Fibroblast of villous mesenchyme (primary cell): ENCODE measurements at places on chromosomes 2 and 18.

DNA sequence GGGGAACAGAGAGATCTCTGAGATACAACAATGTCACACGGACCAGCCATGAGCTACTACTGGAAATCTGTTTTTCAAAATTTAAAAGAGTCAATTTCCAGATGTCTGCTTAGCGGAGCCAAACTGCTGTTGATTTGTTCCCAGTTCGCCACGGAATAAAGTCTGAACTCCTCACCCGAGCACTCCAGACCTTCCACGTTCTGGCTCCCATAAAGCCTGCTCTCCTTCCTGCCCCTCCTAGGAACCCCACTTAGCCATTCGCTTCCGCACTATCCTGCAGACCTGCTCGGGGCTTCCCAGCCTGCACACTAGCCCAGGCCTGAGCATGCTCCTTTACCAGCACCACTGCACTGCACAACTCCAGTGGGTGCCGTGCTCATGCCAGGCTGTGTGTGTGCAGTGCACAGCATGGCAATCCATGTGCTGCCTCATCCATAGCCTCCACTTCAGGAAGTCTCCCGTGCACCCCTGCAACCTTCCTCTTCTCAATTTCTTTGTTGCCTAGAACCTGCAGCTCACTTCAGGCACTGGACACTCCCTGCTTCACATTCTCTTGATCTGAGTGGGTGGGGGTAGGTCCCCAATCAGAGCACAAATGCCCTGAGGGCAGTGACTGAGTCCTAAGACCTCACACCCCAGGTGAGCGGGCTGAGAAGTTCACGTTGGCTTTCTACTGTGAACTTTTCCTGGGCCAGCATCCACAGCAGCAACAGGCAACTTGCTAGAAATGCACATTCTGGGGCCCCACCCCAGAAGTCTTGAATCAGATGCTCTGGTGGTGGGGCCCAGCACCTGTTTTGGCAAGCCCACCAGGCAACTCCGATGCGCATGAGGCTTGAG lies 53.7 kb downstream of the ZBTB7C start:
- no peak for DNase-seq

GRCh38 chr2:58268685-58269084 lies 27.6 kb upstream of the FANCL start:
- DNase-seq: no peak

DNA sequence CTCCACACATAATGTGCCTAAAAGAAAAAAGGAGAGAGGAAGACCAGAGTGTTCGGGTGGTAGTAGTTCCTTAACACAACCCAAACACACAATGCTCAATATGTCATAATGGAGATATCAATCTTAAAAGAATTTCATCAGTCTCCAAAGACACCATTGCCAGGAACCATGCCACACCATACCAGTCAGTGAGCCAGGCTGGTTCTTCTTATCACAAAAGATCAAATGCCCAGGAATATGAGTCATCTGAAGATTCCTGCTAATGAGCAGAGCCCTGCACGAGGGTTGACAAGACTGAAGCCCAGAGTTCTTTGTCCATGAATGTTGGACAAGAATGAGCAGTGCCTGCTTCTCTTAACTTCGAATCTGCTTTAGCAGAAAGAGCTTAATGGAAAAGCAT lies 262.3 kb downstream of the ZNF516 start:
- DNase-seq: no peak

- DNase-seq: no peak
Measured at GRCh38 chr2:7835693-7836680, 845.9 kb upstream of the ID2 start.

GRCh38 chr2:30219886-30220875 lies 11.2 kb upstream of the LBH start:
- no peak for DNase-seq

DNA sequence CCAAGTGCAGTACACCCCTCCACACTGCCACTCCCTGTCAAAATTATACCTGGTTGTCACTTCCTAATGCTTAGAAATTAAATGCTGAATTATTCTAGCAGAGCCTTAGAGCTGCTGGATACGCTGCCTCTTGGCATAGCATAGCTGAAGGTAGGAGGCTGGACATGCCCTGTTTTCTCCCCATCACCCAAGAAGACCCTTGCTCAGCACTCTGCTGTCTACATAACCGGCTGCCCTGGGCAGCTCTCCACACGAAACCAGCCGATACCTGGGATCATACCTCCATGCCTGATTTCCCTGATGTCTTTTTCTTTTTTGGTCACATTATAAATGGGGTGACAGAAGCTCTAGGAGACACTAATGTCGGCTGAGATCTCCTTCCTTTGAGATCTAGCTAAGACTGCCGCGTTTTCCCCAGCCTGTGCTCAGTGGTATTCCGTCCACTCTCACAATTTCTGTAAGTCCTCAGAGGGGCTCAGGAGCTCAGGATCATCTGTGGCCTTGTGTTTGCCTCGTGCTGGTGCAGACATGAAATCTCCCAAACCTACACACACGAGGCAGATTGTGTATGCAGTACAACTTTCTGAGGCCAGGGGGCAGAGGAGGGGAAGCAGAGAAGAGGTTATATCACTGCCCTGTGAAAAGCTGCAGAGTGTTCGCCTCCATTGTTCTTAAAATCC lies 13.5 kb upstream of the ZAP70 start:
- DNase-seq: peak; percentile 60

DNA sequence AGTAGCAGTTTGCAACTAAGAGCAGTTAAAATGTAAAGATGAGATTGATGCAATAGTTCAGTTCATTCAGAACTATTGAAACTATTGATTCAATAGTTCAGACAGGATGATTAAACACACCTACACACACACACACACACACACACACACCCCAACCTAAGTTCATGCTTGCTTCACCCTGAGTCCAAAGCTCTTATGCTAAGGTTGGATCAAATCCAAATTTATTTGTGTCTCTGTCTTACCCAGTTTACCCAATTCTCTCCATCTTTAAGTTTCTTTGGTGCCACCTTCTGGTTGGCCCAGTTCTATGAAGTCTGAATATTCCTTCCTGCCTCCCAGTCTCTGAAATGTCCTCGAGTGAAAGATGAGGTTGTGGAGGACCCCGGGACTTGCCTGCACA lies 5.1 kb downstream of the SERPINB8 start:
- peak; percentile 47 for DNase-seq

DNA sequence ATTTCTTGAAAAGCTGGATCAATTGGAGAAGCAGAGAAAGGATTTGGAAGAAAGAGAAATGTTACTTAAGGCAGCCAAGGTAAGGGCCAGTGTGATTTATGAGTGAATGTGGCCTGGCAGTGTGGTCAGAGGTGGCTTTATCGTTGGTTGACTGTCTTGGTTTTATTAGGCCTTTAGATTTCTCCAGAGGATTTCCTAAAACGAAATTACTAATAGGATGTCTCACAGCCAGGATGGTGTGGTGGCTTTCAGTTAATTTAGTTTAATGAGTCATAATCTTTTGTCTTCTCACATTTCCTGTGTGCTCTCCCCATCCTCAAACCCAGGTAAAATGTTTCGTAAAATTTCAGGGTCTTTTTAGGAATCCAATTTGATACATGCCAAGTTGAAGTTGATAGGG lies 100.8 kb downstream of the TAF4B start:
- DNase-seq: no peak

GRCh38 chr2:131039908-131040660 lies 53.2 kb downstream of the FAM168B start:
- DNase-seq: no peak

- DNase-seq: no peak
Measured at GRCh38 chr2:172195836-172196376, 93.2 kb upstream of the DLX2 start.

GRCh38 chr18:21678859-21679258 lies 25.7 kb downstream of the ABHD3 start:
- DNase-seq: no peak

DNA sequence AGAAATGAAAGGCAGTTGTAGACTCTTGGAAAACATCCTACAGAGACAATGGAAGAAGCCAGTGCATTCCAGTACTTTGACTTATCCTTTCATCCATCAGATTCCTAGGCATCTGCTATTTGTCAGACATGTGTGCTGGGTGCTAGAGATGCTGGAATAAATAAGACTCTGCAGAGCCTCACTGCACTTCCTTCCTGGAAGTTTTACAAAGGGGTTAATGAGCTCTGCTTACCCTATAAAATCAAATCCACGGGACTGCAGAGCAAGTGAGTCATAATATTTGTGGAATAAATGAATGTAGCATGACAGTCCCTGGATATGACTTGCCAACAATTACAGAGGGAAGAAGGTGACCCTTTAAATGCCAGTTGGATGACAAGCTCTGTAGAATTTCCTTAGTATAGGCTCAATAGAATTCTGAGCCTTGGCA lies 52.7 kb upstream of the NPAS2 start:
- DNase-seq: peak; percentile 80

GRCh38 chr18:74916773-74917393 lies 292.1 kb downstream of the PTGR3 start:
- DNase-seq: no peak

GRCh38 chr2:45992021-45992740 lies 305.0 kb upstream of the EPAS1 start:
- peak; percentile 48 for DNase-seq

DNA sequence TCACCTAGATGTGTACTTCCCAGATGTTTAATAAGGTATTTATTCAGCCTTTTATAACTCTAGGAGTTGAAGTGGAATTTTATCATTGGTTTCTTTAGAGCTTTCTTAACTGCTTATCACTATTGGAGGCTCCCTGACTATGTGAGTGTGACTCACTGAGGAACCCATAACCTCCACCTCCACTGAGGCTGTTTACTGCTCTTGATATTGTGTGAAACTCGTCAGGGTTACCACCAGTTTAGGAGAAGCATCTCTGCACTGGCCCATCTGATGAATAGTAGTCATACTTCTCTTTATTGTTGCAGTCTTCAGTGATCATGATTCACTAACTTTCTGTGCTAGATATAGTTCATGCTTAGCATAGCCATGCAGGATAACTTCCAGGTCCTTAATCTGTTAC lies 79.6 kb upstream of the UBXN4 start:
- DNase-seq: peak; percentile 53

GRCh38 chr2:236969767-236970655 lies 115.7 kb upstream of the COPS8 start:
- DNase-seq: no peak

- DNase-seq: no peak
Measured at GRCh38 chr2:239668651-239669050, 267.8 kb upstream of the HDAC4 start.

DNA sequence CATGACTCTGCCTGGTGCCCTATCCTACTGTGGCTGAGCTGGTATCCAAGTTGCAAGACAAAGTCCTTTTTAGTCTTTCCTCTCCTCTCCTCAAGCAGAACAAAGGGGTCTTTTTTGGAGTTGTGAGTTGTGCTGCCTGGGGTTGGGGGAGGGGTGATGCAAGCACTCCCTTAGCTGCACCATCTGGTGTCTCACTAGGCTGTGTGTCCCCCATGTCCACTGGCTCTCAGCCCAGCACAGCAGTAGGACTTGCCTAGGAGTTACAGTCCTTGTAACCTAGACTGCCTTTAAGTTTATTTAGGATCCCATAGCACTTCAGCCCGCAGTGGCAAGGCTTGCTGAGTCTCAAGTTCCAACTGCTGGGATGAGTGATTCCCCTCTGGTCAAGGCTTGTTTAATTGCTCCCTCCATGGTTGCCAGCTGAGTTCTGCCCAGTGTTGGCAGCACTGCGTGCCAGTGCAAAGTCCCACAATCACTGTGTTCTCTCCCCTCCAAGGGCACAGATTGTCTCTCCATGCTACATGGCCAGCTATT lies 13.2 kb upstream of the ILKAP start:
- DNase-seq: no peak

DNA sequence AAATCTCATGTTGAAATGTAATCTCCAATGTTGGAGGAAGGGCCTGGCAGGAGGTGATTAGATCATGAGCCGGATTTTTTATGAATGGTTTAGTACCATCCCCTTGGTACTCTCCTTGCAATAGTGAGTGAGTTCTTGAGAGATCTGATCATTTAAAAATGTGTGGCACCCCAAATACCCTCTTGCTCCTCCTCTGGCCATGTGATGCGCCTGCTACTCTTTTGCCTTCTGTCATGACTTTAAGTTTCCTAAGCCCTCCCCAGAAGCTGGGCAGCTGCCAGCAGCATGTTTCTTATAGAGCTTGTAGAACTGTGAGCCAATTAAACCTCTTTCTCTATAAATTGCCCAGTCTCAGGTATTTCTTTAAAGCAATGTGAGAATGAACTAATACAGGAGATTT lies 72.6 kb upstream of the FIGN start:
- no peak for DNase-seq

- no peak for DNase-seq
Measured at GRCh38 chr18:59960272-59960671, 60.5 kb downstream of the PMAIP1 start.

GRCh38 chr2:46229134-46230063 lies 67.8 kb upstream of the EPAS1 start:
- no peak for DNase-seq

GRCh38 chr2:158553257-158553656 lies 96.5 kb downstream of the PKP4 start:
- DNase-seq: no peak
